Coronary artery (tissue), 2 donors: ENCODE measurements at places on chromosomes 1 and 21.
A peak's percentile ranks its signal among the peaks of the same experiment; 100 is the strongest.

GRCh38 chr1:173988068-173988467 is 34.1 kb downstream of the RC3H1 start:
- no peak for DNase-seq

GRCh38 chr1:46379996-46380395 is 14.1 kb upstream of the FAAH start:
- no peak for DNase-seq

DNA sequence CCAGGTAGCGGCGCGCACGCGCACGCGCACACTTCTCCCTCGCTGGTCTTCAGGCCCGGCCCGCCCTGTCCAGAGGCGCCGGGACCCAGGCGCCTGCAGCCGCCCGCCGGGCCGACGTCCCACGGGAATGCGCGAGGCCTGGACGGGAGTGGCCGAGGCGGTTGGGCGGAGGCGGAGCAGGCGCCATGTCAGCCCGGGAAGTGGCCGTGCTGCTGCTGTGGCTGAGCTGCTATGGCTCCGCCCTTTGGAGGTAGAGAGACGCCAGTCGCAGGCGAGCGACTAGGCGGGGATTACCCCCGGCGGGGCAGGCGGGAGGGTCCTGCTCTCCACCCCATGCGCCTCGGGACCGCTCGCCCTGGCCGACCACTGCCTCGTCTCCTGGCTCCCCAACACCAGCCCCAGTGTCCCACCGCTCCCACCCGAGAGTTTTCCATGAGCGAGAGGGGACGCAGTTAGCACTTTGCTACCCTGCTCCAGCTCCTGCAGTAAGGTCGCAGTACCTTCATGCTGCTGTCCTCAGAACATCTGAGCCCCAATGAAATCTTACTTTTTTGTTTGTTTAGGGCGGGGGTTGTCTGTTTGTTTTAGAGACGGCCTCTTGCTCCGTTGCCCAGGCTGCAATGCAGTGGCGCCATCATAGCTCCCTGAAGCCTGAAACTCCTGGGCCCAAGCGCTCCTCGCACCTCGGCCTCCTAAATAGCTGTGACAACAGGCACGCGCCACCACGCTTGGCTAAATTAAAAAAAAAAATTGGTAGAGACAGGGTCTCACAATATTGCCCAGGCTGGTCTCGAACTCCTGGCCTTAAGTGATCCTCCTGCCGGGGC is at the start of gene CATSPERE:
CATSPERE (plus strand) TSS at position 29 of the 827 bp plus-strand sequence; CDS start at position 186, 157 bp downstream.
- DNase-seq: peak; percentile 93

- DNase-seq: no peak
Observed at GRCh38 chr1:179767177-179767581, 24.1 kb downstream of the FAM163A start.

GRCh38 chr1:239997515-239998311 is 94.0 kb upstream of the FMN2 start:
- DNase-seq: no peak

DNA sequence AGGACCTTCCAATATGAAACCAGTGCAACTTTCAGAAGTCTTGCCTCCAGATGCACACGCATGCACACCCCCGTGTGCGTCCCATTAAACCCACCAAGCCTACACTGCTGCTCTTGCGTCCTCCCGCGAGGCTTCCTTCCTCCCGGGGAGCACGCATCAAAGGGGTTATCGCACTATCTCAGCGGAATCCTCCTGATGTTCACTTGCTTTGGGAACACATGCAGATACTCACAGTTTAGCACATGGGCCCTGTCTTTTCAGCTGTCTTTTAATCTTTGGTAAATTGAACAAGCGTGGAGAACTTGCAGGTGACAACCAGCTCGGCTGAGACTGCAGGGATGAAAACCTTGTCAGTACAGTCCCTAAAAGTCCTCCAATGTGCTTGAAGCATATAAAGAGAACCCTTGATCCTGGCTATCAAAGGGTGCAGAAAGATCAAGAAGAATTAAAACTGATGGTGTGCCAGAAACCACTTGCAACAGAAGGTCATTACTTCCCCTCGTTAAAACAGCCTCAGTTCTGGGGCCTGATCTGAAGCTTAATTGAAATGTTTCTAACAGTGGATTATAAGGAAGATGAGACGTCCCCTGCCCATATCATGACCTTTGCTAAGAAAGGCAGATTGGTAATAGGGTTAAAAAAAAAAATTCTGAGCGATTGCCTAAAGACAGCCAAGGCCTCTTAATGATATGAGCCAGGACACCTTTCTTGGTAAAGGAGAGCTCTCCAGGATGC is 149.4 kb upstream of the LMO4 start:
- no peak for DNase-seq

DNA sequence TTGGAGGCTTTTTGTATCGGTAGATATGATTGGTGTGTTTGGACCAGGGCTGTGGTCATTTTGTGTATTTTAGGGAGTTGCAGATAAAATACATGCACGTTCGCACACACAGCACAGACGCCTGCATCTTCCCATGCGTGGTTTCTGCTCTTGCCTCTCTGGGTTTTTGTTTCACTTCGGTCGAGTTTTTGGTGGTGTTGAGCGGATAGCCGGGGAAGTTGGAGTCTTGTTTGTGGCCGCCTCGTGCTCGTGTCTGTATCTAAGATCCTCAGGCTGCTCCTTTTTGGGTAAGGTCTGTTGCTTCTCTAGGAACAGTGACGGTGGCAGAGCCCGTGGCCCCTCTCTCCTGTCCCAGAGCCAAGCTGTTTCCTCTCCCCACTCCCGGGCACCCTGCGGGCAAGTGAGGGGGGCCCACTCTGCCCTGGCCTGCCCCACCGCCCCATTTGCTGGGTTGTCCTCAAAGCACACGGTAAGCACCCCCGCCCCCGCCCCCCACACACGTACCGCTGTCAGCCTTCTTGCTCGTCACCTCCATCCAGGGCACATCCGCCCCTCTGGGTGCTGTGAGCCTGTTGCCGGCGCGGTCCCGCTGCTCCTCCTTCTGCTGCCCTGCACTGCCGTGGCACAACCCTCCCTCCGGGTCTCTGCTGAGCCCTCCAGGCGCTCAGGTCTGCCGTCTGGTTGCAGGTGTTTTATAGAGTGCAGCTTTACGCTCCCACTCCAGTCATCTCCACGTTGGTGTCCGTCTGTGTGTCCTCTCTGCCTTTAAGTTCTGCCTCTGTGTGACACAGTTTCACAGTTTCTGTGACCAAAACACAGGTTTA is 51.9 kb downstream of the AGPAT3 start:
- no peak for DNase-seq

- DNase-seq: no peak
Observed at GRCh38 chr1:26289158-26290059, 9.5 kb downstream of the SH3BGRL3 start.

- DNase-seq: no peak
Observed at GRCh38 chr1:35497571-35497970, 59.6 kb downstream of the KIAA0319L start.

DNA sequence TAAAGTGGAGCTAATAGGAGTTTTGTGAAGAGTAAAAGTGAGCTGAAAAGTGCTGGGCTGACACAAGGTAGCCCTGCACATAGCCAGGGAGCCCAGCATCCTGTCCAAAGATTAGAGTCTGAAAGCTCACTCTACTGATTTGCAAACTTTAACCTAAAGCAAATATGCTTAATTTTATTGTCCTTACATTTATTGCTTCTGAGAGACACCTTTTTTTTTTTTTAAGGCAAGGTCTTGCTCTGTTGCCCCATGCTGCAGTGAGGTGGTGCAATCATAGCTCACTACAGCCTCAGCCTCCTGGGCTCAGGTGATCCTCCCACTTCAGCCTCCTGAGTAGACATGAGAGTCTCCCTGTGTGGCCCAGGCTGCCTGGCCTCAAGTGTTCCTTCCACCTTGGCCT is 16.5 kb downstream of the MGST3 start:
- no peak for DNase-seq

DNA sequence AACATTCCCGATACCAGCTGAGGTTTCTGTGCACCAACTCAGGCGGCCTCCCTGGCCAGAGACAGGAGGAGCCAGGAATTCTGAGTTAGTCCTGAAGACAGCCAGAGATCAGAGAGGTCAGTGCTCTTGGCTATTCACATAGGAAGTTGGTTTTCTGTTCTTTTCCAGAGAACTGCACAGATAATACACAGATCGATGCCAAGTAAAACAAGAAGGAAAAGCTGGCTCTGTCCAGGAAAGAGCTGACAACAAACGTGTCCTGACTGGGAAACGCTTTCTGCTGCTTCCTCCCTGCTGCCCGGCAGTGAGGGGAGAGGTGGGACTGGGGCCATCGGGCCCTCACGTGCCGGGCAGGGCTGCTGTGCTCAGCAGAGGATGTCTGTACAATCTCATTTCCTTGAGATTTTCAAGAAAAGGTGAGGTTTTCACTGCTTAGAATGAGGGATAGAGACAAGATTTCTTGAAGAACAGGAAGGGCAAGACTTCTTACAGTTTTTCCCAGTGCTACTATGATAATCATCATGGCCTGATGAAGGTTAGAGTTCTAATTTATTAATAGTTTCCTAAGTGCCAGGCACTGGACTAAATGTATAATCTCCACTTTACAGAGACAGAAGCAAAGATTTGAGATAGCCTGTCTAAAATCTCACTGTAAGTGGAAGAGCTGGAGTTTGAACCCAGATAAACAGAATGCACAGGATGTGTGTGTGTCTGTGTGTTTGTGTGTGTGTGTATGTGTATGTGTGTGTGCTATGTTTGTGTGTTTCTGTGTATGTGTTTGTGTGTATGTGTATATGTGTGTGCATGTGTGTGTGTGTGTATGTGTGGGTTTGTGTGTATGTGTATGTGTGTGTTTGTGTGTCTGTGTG is 211.0 kb upstream of the RAB4A start:
- no peak for DNase-seq

GRCh38 chr1:110634455-110635311 is 28.5 kb upstream of the KCNA2 start:
- peak; percentile 79 for DNase-seq

- no peak for DNase-seq
Observed at GRCh38 chr1:3491291-3492246, 37.1 kb downstream of the ARHGEF16 start.

GRCh38 chr1:218315638-218316037 is 29.5 kb upstream of the TGFB2 start:
- no peak for DNase-seq

GRCh38 chr1:157286646-157287420 is 148.6 kb upstream of the ETV3 start:
- peak; percentile 24 for DNase-seq

GRCh38 chr1:245605480-245606156 is 450.8 kb downstream of the KIF26B start:
- no peak for DNase-seq

GRCh38 chr1:44660176-44660575 is 14.1 kb downstream of the TMEM53 start:
- DNase-seq: no peak

DNA sequence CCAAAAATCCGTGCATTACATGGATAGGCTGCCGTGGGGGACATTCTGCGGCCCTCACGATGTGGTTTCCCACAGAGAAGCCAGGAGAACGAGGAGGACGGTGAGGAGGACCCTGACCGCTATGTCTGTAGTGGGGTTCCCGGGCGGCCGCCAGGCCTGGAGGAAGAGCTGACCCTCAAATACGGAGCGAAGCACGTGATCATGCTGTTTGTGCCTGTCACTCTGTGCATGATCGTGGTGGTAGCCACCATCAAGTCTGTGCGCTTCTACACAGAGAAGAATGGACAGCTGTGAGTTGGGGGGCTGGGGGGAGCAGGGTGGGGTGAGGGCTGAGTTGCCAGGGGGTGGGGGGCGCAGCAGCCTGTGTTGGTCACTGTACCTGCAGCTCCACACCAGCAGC is 13.2 kb downstream of the PSEN2 start:
- no peak for DNase-seq

DNA sequence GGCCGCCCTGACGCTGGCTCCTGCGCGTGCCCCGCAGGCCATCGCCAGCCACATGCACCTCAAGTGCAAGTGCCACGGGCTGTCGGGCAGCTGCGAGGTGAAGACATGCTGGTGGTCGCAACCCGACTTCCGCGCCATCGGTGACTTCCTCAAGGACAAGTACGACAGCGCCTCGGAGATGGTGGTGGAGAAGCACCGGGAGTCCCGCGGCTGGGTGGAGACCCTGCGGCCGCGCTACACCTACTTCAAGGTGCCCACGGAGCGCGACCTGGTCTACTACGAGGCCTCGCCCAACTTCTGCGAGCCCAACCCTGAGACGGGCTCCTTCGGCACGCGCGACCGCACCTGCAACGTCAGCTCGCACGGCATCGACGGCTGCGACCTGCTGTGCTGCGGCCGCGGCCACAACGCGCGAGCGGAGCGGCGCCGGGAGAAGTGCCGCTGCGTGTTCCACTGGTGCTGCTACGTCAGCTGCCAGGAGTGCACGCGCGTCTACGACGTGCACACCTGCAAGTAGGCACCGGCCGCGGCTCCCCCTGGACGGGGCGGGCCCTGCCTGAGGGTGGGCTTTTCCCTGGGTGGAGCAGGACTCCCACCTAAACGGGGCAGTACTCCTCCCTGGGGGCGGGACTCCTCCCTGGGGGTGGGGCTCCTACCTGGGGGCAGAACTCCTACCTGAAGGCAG is 23.4 kb upstream of the ARF1 start:
- DNase-seq: no peak

GRCh38 chr1:154856544-154856943 is 13.5 kb downstream of the KCNN3 start:
- no peak for DNase-seq

- no peak for DNase-seq
Observed at GRCh38 chr1:182003953-182004586, 57.4 kb downstream of the ZNF648 start.

DNA sequence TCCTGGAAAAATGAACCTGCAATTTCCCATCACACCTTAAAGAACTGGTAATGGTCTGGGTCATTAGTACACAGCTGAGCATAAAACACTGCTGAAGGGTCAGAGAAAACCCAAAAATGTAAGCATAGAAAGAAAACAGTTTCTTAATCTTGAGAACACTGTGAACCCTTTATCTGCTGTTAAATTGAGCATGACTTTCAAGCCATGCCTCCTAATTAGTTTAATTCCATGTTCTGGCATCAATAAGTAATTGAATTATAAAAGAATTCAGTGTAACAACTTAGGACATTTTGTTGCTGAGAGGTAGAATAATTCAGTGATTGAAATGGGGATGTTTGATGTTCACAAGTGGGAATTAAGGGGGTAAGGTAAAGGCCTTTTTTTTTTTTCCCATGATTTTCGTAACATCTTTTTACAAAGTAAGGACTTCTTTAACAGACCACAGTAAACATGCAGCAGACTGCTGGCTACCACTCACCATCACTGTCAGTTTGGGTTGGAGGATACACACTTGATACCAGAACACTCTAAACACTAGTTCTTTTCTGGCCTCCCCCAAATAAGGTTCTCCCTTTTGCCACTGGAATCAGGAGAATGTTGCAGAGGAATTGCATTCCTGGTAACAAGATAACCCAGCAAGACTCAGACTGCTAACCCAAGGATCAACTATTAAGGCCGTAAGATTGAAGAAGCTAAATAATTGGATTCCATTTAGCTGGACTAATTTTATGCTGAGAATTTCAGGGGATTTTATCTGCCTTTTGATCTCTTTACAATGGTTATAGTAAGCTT is 3.0 kb downstream of the RWDD3 start:
- DNase-seq: no peak

- DNase-seq: peak; percentile 81
Observed at GRCh38 chr1:44031252-44032169, at the start of gene SLC6A9. Gene SLC6A9 (minus strand): TSS chr1:44031462. CDS start chr1:44024277, 7,185 bp downstream.

GRCh38 chr1:10957133-10957532 is 55.3 kb upstream of the TARDBP start:
- DNase-seq: no peak

GRCh38 chr1:158972841-158973240 is 36.9 kb upstream of the IFI16 start:
- DNase-seq: no peak
